ENCODE measurements at places on chromosomes 7 and 10.
A peak's percentile ranks its signal among the peaks of the same experiment; 100 is the strongest.

DNA sequence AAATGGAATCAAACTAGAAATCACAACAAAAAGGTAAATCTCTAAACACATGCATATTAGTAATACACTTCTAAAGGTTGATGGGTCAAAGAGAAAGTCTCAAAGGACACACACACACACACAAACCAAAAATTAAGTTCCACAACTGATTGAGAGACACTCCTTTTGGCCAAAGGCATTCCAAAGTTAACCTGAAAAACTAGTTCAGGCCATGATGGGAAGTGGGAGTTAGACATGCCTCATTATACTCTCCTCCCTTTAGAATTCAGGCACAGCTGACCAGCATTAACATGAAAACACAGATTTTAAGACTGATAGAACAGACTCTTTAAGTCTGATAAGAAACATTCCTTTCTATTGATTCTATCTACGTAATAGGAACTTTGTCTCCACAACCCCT, 332.4 kb upstream of the IGFBP3 start:
- no peak for DNase-seq

GRCh38 chr10:96700374-96701099, 19.8 kb downstream of the PIK3AP1 start:
- DNase-seq, result no peak

DNA sequence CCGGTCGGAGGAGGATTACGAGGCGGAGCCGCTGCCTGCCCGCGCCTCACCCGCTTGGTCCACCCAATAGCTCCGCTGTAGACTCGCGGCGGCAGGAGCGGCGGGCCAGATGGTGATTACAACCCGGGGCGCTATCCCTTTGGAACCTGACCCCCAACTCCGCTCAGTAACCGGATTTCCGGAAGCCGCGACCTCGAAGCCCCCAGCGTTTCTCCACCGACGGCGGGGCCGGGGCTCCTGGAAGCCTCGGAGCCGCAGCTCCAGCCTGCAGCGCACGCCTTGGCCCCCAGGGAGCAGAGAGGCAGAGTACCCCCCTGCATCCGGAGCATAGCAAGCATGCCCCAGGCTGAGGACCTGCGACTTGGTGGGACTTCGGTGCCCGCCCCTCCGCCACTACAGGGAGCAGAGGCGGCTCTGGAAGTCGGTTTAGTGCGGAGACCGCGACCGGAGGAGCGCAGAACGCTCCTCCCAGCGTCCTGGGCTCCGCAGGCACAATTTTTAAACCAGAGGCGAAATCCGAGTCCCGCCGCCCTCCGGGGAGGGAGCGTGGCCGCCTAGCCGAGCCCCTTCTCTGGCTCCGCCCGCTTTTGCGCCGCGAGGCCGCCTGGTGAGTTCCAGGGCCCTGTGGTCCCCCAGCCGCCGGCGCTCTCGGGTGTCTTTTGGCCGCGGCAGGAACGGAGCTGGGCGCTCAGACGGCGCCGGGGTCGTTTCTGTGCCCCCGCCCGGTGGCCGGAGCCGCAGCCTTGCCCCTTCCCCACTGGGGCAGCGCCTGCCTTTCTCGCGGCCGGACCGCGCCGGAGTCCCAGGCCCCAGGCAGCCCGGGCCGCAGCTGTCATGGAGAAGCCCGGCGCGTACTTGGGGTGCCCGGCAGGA, 28.2 kb upstream of the BMS1 start:
- no peak for DNase-seq

DNA sequence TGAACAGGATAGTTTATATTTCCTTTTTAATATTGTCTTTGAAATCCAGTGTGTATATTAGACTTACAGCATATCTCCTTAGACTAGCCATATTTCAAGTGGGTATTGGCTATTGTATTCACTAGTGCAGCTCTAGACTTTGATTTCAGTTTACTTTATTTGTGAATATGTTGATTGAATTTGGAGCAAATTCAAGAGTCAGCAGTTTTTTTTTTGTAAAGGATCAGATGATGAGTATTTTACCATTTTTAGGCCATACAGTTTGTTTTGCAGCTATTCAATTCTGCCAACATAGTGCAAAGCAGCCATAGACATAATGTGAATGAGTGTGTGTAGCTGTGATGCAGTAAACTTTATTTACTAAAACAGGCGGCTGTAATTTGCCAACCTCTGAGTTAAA, 4.6 kb downstream of the STK31 start:
- DNase-seq, result no peak

GRCh38 chr7:69670701-69671100, 72.4 kb downstream of the AUTS2 start:
- no peak for DNase-seq

GRCh38 chr10:18179891-18180290, 39.7 kb downstream of the CACNB2 start:
- DNase-seq, result no peak

DNA sequence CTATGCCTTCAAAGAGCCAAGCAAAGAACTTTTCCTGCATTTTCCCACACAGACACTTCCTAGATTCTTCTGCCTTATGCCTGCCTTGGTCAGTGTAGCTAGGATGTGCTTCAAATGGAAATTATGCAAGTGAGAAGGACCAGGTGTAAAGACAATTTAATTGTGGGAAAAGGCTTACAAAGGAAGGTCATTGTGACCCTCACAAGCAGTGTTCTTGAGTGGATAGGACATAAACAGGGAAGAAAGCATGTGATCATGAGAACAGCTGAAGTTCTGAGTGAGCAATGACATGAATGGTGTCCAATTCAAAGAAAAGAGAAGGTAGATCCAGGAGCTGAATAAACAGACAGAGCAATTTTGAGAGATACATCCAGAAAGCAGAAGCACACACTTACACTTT, 1.3 kb upstream of the PIP start:
- DNase-seq, result no peak

- no peak for DNase-seq
Measured at GRCh38 chr10:16788125-16788524, 29.1 kb downstream of the RSU1 start.

DNA sequence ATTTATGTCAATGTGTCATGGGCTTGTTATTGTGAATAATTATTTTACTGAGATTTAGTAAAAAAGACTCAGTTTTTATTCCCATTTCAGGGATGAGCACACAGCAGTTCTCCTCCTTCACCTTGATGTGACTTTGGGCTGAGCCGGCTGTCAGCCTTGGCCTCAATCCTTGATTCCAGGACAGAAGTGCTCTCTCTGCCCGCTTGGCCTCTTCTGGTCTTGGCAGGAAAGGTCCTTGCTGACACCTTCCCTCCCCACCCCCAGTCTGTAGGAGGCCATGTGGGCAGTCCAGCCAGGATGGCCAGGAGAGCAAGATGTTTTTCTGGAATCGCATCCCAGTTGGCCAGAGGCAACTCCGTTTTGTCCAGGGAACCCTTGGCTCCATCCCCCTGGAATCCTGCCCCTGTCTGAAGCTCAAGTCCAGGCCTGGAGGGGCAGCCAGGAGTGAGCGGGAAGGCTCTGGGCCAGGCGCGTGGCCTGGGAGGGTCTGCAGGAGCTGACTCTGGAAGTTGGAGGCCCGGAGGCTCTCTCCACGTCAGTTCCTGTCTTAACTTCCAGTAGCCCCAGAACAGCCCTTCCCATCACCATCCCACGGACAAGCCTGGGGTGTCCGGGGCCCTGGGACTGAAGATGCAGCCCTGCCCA, 100.9 kb downstream of the PDGFA start:
- peak; percentile 33 for DNase-seq

DNA sequence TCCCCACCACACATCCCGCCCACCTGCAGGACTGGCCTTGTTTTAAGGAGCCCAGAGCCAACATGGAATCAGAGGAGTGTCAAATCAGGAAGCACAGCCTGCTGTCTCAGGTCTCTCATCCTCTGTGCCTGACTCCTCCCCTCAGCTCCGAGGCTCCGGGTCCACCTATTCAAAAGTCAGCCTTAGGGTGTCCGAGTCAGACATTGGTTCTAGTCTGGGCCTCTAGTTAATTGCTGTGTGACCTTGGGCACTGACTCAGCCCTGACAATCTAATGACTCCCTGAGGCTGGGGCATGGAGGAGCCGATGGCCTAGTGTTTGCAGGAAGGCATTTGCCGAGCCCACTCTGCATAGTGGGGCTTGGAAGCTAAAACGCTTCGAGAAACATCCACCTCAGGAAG, 223.1 kb upstream of the PPP2R2D start:
- no peak for DNase-seq

- DNase-seq, result no peak
Measured at GRCh38 chr7:44536090-44536489, 5.0 kb downstream of the NPC1L1 start.

GRCh38 chr10:64528294-64529002, 1007.2 kb downstream of the REEP3 start:
- DNase-seq, result no peak

All from C1 segment of cervical spinal cord (tissue), 14 donors.